ENCODE measurements at places on chromosomes 2 and 18.

- peak; percentile 74 for DNase-seq
Measured at GRCh38 chr2:231227310-231228162, 29.1 kb downstream of the ARMC9 start.

- DNase-seq: no peak
Measured at GRCh38 chr18:3500016-3500415, 50.0 kb downstream of the TGIF1 start.

DNA sequence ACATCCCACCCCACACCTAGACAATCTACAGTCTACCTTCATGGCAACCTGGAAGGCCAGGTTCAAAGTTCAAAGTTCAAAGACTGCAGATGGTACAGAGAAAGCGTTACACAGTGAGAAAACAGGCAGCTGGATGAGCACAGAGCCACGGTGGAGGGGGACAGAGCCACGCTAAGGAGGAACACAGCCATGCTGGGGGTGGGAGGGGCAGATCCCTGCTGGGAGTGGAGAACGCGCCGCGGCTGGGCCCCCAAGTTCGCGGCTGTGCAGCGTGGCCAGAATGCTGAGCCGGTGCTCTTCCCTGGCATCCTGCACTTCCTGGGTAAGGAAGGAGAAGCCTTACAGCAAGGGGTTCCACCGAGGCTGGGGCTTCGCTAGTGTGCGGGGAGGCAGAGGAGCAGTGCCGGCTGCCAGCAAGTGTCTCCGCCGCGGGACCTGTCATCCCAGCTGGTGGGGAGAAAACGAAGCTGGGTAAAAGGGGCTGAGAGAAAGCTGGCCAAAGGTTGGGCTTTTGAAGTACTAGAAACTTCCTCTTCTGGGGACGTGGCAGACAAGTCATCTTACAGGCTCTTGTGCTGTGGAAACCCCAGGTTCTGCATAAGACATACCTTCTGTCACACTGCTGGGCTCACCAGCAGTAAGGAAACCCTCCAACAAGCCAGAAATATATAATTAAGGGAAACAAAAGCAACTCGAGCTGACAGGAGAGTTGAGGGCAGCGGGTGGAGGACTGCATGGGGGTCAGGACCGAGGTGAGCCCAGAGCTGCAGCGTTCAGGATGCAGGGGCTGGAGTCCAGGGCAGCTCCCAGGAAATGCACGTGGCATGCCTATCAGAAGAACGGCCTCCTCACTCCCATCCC lies 115.5 kb downstream of the HDAC4 start:
- no peak for DNase-seq

- no peak for DNase-seq
Measured at GRCh38 chr2:172113617-172114016, 10.9 kb upstream of the DLX2 start.

DNA sequence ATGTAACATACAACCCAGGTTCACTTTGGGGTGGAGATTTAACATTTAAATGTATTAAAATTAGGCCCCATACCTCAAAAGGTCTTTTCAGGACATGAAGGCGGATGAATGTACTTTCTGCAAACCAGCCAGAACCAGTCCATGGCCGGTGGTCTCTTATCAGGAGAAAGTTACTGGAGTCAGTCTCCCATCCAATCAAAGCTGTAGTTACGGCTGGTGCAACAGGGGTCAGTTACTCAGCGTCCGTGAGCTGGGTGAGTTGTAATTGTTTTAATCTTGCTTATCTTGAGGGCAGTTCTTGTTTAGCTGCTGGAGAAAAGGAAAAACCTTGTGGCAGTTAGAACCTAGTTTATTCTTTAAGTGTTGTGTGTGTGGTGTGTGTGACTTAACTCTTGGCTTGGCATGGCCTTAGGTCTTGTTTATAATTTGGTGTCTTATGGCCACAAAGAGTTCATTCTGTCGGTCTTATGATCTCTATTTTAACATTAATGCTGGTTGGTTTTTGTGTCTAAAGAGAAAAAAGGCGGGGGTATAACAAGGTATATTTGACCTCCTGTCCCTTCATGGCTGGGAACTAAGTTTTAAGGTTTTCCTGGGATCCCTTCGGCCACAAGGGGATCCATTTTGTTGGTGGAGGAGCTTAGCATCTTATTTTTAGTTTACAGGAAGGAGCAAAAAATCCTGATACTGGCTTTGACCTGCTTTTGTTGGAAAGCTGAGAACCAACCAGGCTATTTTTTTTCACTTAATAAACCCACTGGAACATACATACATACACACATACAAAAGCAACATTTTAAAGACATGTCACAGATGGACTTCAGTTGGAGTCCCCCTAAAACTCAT lies 143.5 kb upstream of the NCK2 start:
- DNase-seq: no peak

DNA sequence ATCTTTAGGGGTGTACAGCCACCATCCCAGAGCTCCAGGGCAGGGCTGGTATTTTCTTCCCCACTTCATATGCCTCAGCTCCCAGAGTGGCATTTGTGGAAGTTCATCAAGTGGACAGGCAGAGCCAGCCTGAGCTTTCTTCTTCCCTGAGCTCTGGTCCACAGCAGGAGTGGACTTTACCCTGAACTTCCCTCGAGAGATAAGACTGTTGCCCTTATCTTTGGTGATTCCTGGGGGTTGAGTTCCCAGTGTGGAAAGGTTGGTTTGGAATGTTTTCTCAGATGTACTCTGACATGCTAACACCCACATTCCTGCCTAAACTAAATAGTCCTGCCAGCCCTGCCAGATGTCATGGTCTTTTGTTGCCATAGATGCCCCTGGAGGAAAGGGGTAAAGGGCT lies 62.0 kb upstream of the LGALSL start:
- DNase-seq: no peak

GRCh38 chr2:201452922-201453643 lies 1.5 kb downstream of the STRADB start:
- DNase-seq: no peak

DNA sequence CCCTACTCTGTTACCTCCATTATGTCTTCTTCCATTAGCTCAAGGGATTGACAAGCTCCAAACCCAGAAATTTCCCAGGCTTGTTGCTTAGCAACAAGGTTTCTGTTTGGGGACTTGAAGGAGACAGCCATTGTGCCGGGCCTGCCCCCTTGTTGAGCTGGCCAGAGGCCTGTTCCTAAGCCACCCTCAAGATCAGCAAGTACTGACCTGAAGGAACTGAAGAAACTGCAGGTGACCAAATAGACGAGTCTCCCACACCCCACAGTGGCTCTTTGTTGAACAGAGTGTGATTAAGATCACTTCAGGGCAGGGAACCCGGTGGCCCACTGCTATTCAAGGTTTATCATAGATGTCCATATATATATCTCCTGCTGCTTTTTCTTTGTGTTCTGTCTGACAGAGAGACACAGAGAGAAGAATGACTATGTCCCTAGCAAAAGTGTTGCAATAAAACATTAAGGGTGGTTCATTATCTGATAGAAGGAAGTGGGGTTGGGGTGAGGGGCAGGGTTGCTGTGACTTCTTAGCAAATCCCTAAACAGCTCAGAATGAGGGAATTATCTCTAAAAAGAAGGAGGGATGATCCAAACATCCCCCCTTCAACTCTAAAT lies 69.2 kb downstream of the RNF144A start:
- DNase-seq: no peak

DNA sequence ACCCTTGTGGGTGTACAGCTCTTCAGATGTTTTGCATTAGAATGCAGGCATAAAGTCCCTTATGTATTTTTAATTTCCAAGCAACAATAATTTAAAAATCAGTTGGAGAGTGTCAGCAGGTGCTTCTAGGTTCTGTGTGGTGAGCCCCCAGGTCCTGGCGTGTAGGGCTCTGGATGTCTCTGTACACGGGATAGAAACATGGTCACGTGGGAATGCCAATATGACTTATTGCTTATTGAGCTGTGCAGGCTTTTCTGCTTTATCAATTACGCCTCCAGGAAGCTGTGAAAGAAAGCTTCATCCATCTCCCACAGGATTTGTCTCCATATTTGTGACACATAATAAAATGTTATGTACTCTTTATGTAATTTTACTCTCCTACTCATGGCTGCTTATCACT lies 37.8 kb downstream of the PRELID3A start:
- no peak for DNase-seq

DNA sequence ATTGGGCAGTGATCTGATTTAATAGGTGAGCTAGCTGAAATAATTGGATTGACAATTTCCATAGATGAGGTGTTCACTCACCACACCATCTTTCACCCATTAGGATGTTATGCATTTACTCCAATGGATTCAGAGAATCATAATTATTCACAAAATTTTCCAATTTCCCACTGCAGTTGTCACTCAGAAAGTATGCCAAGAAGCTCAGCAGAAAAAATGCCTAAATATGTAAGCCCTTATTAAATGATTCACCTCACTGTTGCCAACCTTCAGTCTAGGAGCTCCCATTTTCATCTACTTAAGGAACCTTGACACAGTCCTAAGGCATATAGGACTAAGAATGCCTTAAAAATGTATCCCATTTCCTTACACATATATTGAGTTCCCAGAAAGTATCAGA lies 94.3 kb downstream of the MBD2 start:
- no peak for DNase-seq

DNA sequence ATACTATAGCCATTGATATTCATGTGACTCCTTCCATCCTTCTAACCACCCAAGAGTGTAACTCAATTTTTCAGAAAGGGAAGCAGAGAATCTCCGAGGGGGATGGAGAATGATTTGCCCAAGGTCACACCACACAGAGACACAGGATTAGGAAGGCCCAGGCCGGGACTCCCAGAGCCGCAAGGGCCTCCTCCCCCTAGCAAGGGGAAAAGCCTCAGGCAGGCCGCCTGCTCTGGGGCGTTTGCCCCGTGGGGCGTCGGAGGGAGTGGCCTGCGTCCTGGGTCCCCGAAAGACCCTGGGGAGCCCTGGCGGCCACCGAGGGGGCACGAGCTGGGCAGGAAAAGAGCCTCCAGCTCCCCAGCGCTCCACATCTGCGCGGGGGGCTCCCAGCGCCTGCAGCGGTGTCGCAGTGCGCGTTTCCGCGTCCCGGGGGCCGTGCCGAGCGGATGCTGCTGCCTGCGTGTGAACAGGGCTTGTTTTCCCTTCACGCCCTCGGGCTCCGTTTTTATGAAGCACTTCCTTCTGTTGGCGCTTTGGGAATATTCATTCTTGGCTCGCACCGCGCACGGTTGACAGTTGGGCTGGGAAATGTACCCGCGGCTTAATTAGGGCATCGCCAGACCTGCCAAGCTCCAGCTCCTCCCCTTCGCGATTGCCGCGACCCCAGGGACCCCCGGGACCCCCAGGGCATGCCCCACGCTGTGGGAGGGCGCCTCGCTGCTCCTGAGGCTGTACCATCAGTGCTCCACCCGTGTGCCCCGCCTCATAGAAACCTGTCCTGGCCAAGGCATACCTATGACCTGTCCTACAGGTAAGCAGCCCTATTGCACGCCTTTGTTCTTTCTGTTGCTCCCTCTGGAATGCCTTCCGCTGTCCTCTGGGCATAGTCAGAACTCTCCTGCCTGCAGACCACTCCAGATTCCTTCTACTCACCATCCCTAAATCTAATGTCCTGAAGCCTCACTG lies 158.9 kb upstream of the GLI2 start:
- DNase-seq: peak; percentile 36
